ENCODE measurements at places on chromosomes 3 and 15.

GRCh38 chr3:188269040-188269439 lies 115.1 kb downstream of the LPP start:
- DNase-seq, result no peak

GRCh38 chr15:78982736-78983135 lies 37.9 kb upstream of the CTSH start:
- no peak for DNase-seq

DNA sequence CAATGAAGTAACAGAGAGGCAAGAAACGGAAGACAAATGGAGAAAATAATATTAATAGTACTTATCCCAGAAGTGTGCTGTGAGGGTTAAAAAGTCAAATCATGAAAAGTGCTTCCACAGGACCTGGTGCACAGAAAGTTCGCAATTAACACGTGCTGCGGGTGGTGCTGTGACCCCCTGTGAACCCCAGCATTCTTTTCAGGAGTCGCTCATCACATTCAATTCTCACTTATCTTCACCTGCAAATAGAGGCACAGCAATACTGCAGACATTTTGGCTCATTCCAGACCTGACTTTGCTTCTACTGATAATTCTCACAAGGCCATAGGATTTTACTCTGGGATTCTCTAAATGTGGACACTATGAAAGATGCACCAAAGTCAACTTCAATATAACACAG lies 584.4 kb downstream of the GRM7 start:
- DNase-seq, result no peak

GRCh38 chr3:16401273-16401672 lies 112.2 kb downstream of the RFTN1 start:
- no peak for DNase-seq

DNA sequence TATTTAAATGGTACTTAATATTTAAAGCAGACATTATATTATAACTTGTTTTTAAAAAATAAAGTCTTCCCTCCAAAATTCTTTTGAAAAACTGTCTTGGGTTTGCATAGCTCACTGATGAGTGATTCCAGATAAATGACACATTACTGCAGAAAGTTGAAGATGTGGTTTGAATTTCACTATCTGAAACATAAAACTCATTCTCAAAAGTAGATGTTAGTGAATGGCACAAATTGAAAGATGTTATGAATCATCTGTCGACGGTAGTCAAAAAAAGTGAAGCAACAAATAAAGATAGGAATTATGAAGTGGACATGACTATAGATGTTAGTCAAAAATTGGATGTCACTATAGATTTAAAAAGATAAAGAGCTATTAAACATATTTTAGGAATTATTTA lies 280.5 kb downstream of the GAP43 start:
- no peak for DNase-seq

DNA sequence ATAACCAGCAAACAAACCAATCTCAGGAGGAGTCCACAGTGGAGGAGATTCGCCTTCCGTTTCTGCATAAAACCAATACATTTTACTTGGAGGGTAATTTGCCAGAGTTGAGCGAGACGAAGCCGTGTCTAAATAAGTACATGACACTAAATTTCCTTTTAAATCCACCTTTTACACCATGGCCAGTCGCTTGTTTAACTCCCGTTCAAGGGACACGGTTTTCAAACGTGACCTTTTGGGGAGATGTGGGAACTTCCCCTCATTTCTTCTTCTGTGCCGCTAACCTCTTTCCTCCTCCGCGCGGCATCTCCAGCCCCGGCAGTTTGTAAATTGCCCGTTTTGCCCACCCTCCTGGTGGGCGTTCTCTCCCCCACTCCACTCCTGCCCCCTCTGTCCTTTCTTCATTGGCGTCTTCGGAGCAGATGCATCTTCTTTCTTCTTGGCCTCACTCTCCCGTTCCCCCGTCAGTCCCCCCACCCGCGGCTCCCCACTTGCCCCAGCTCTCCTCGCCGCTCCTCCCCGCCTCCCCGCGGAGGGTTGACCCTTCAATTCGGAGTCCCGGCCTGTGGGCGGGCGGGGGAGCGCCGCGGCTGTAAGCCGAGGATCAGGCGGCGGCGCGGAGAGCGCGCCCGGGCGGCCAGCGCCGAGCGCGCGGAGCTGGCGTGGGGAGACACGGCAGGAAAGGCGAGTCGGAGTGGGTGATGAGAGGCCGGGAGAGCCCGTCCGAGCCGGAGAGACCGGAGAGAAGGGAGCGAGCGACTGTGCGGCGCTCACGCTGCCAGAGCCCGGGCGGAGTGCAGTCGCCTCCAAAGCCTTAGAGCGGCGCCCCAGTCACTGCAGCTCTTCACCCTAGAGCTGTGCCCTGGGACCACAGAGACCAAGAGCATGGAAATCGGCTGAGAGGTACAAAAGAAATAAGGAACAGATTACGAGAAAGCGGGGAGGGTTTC lies at the start of gene NLGN1:
Gene NLGN1 (plus strand): TSS at position 584 of the 950 bp plus-strand sequence.
- DNase-seq, result no peak

- no peak for DNase-seq
Measured at GRCh38 chr3:54891540-54891897, 36.3 kb downstream of the LRTM1 start.

GRCh38 chr15:23503980-23504379 lies 56.9 kb upstream of the GOLGA6L2 start:
- no peak for DNase-seq

Data from CD4-positive, alpha-beta T cell treated with Interleukin-10 for 1 hour (primary cell).